ENCODE measurements at places on chromosomes 3 and 15.

GRCh38 chr15:58109419-58109818 lies 28.8 kb upstream of the AQP9 start:
- H3K27me3 ChIP-seq = no peaks in the 10 kb centered on the region
- no peaks in the 10 kb centered on the region for H3K4me1 ChIP-seq
- no peak for DNase-seq

GRCh38 chr15:81723113-81723651 lies 322.6 kb downstream of the MEX3B start:
- H3K4me3 ChIP-seq = no peak overlapping the region
- no peaks in the 10 kb centered on the region for H3K4me1 ChIP-seq

GRCh38 chr3:46649436-46649835 lies 37.1 kb downstream of the FAM240A start:
- no peak for DNase-seq
- H3K4me3 ChIP-seq = no peak overlapping the region
- H3K36me3 ChIP-seq = no peaks in the 10 kb centered on the region
- H3K27me3 ChIP-seq = no peaks in the 10 kb centered on the region
- H3K4me1 ChIP-seq = no peaks in the 10 kb centered on the region
- no peak overlapping the region for H3K27ac ChIP-seq

GRCh38 chr3:29245441-29245840 lies 35.4 kb upstream of the RBMS3 start:
- H3K27me3 ChIP-seq = no peaks in the 10 kb centered on the region
- no peak for DNase-seq
- no peak overlapping the region for H3K27ac ChIP-seq
- H3K36me3 ChIP-seq = no peaks in the 10 kb centered on the region
- H3K4me1 ChIP-seq = no peaks in the 10 kb centered on the region
- H3K4me3 ChIP-seq = no peak overlapping the region

DNA sequence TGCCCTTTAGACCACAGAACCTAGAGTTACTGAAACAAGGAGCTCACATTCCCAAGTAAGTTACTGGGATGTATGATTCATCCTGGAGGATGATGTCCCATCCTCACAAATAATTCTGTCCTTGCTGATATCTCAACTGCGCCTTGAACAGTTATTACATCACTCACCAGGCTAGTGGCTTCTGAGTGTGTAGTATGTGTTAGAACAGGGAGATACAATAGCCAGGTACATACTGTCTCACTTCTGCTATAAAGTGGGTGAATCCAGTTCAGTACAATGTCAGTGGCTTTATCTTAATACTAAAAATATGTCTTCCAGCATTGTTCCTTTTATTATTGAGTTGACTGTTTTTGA lies 483.2 kb upstream of the FRG2C start:
- no peaks in the 10 kb centered on the region for H3K27me3 ChIP-seq
- peaks cover 9% of the 10 kb centered on the region for H3K4me1 ChIP-seq
- no peaks in the 10 kb centered on the region for H3K36me3 ChIP-seq
- no peak overlapping the region for H3K4me3 ChIP-seq
- no peak for DNase-seq
